ENCODE measurements at places on chromosomes 12 and 14.

- DNase-seq, result no peak
Observed at GRCh38 chr12:122060081-122060501, 18.5 kb upstream of the MLXIP start.

DNA sequence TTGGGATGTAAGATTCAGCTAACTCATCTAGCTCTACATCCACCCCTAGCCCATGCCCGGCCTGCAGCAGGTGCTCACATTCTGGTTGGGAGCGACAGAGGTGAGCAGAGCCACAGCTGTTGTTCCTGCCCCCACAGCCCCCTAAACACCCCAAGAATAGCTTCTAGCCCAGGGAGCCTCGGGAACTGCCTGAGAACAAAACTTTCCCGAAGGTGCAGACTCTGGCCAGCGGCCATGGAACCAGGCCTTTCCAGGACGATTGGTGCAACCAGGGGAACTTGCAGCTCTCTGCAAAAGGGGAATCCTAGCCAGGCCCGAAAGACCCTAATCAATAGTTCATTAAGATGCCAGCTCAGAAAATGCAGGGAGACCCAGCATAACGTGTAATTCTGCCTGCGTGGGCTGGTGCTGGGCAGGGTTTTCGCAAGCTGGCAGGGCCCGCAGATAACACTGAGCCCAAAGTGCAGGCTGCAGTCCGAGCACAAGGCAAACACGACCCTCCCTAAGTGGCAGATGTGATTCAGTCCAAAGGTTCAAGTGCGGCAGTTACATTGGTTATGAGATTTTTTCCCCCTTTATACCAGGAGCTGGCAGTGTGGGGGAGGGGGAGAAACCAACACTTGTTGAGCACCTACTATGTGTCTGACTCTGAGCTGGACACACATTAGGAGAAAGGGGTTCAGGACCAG is 122.5 kb upstream of the MAP1LC3B2 start:
- no peak for DNase-seq

DNA sequence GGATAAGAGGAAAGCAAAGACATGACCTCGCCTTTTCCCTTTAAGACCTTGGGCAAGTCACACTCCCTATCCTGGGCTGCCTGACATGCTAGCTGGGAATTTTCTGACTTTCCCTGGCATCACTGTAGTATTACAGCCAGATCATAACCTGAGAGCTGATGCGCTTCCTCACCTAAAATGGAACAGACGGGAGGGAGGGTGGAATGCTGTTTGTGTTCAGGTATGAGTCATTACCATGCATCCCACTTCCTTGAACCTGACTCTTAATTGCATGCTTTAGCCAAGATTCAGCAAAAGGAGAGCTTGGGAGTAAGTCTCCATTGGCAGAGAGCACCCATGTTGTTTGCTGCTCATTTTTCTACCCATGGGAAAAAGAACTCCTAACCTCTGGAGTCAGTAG is 156.5 kb downstream of the KCNK10 start:
- no peak for DNase-seq

DNA sequence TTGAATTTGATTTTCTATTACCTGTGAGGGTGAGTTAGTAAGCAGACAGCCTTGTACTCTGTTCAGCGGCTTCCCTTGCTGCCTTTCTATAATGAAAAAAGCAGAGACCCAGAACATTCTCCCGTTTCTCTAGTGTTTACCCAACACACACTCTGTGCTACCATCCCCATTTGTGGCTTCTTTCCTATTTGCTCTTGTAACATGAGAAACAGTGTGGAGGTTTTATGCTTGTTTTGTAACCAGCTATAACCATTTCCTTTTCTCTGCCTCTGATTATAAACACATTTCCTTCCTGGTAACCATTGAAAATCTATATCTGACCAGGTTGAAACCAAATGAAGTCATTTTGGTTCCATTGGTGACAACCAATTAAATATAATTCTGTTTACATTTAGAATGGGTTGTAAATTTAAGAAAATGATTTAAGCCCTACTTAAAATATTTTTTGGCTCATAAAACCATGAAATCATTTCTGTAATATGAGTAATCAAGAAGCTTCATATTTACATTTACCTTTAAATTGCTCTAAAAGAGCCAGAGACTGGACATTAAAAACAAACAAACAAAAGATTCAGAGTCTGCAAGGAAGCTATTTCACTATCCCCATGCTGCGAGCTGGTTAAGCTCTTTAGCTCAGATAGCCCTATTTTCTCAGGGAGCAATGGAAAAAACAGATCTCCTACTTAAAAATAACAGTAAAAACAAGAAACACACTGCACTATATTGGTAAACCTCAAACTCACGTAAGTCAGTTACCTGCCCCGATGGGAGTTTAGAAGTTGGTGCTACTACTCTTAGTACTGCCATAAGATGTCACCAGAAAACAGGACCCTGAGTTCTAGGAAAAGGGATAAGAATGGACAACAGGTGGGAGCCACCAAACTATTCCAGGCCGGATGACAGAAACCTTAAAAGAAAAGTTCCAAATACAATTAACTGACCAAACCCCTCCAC is 206.5 kb upstream of the EEA1 start:
- DNase-seq, result no peak
